ENCODE measurements at places on chromosomes 2 and 18. TPM values are rescaled to one million over a fixed set of nuclear protein-coding genes. Genes with fewer than 3 reads are reported as not detected.

UPP2 gene
- not detected for total RNA-seq

- DNase-seq, result no peak
Measured at GRCh38 chr2:201761101-201761500, 19.6 kb downstream of the ALS2 start.

- DNase-seq, result no peak
Measured at GRCh38 chr2:37786854-37787253, 115.4 kb upstream of the CDC42EP3 start.

DNA sequence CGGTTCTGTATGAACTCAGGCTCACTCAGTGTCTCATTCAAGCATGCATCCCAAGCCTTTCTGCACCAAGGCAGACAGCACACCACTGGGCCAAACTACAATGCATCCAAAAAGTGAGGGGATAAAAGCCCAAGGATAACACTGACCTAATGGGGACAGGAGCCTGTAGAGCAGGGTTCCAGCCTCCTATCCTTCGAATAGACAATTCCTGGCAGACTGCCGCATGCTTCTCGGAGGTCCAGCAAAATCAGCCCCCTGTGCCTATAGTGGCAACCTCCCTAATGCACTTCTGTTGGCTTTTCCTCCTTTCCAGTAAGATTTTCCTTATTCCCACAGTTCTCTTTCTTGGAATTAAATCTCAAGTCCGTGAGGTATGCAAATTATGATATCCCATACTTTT lies 44.8 kb upstream of the CAVIN2 start:
- DNase-seq, result no peak

Measured in mesenteric fat pad (tissue), 1 donor.